ENCODE measurements at places on chromosomes 12 and 14. TPM values are rescaled to one million over a fixed set of nuclear protein-coding genes. Genes with fewer than 3 reads are reported as not detected.
A peak's percentile ranks its signal among the peaks of the same experiment; 100 is the strongest.

DNA sequence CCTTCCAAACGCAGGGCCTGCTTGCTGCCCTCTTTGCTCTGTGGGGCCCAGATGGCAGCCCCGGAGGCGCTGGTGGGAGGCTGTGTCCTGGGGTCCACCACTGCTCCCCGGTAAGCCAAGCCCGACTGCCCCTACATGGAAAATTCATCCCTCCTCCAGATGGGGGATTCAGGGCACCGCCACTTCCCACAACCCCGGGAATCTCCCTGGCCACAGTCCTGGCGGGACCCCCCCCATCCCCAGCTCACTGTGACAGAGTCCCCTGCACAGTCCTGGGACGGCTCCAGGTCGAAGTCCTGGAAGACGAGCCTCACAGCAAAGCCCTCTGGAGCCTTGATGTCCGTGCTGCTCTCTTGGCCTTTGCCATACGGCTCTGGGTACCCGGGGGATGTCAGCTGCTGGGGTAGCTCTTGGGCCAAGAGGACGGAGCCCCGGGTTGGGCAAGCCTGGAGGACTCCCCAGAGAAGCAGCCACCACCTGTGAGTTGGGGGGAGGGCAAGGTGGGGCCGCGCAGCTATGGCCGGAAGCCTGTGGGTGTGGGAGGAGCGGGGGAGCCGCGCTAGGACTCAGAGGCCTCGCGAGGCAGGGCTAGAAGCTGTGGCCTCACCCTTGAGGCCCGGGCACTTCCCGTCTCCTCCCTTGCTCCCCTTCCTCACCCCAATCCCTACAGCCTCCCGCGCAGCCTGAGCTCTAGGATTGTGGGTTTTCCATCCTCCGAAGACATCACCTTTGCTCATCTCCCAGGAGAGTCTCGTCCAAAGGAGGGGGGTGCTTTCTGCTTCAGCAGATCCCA, 815 bp downstream of the C1RL start:
- H3K27me3 ChIP-seq = no peaks in the 10 kb centered on the region
- peak overlapping the region; percentile 73 for H3K4me3 ChIP-seq
- DNase-seq = peak; percentile 93
- H3K27ac ChIP-seq = peak overlapping the region; percentile 96
- peaks cover 17% of the 10 kb centered on the region for H3K36me3 ChIP-seq

- no peaks in the 10 kb centered on the region for H3K36me3 ChIP-seq
- H3K4me3 ChIP-seq = no peak overlapping the region
- H3K4me1 ChIP-seq = no peaks in the 10 kb centered on the region
- peak; percentile 81 for DNase-seq
- no peak overlapping the region for H3K27ac ChIP-seq
Measured at GRCh38 chr12:49909826-49910225, 6.1 kb upstream of the FAIM2 start.

DNA sequence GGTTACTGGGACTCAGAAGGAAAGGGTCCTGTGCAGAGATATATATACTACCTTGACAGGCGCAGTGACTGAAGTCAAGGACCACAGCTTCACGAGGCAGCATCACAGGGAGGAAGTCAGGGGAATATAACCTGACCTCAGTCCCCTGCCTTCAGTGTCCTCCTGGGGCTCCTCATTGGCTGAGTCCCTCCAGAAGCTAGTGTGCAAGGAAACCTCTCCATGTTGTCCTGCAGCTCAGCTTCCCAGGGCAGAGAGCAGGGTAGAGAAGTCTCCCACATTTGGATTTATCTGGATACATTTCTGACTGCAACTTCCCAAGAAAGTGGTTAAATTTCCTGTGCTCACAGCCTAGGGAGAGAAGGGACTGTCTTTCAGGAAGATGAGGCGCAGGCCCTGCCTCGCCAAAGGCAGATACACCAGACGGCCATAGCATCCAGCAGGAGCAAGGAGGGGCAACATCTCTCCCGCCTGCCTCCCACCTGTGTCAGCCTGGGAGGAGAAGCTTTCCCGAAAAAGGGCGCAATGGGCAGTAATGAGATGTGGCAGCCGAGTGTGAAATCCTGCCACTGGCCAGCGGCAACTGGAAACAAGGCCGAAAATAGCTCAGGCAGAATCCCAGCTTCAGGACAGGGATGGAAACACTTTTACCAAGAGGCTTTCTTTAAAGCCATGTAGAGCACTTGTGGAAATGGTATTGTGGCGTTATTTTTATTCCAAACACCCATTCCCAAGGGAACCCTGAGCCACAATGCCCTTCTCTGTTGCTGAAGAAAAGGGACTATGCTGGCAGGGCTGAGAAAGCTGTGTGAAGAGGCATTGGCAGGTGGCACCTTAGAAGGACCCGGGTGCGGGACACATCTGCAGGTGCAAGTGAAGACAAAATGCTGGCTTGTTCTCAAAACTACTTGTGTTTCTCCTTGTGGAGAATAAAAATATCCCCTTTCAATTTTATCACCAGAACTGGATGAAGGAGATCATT, 54.9 kb upstream of the HIF1A start:
- no peaks in the 10 kb centered on the region for H3K36me3 ChIP-seq
- H3K27ac ChIP-seq = no peak overlapping the region
- H3K4me1 ChIP-seq = no peaks in the 10 kb centered on the region
- H3K4me3 ChIP-seq = no peak overlapping the region
- no peak for DNase-seq

DNA sequence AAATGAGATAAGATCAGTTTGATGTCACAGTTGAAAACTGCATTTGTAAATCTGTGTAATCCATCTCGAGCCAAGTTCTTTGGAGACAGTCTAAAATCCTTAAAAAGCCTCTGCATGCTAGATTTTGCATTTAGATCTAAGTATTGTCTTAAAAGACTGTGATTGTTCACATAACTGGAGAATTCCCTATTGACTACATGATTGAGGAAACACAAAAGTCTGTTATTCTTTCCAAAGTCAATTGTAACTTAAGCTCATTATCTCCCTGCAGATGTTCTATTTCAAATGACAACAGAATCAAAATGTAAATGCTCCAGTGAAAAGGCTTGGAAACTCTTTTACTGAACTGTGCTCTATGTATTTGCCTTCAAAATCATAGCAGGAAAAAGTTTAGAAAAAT, 77.8 kb downstream of the MYF5 start:
- H3K27me3 ChIP-seq = no peaks in the 10 kb centered on the region
- no peaks in the 10 kb centered on the region for H3K36me3 ChIP-seq
- H3K27ac ChIP-seq = no peak overlapping the region
- no peak for DNase-seq
- no peaks in the 10 kb centered on the region for H3K4me1 ChIP-seq
- no peak overlapping the region for H3K4me3 ChIP-seq

DNA sequence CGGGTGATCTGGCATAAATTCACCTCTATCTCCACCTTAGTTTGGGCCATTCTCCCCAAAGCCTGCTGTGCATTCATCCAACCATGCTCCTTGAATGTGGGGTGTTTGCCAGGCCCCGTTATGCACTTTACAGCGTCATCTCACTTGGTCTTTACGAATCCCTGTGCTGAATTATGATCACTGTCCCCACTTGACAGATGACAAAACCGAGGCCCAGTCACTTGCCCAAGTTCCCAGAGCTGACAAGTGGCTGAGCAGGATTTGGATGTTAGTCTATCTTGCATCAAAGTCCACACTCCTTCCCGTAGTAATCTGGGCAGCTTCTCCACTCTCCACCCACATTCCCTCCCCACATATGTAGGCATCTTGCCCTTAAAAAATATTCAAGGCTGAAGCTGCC, 44.8 kb downstream of the WSCD2 start:
- H3K27ac ChIP-seq = no peak overlapping the region
- no peak for DNase-seq
- H3K27me3 ChIP-seq = peaks cover 10% of the 10 kb centered on the region
- H3K4me3 ChIP-seq = no peak overlapping the region
- H3K4me1 ChIP-seq = no peaks in the 10 kb centered on the region
- H3K36me3 ChIP-seq = no peaks in the 10 kb centered on the region

DNA sequence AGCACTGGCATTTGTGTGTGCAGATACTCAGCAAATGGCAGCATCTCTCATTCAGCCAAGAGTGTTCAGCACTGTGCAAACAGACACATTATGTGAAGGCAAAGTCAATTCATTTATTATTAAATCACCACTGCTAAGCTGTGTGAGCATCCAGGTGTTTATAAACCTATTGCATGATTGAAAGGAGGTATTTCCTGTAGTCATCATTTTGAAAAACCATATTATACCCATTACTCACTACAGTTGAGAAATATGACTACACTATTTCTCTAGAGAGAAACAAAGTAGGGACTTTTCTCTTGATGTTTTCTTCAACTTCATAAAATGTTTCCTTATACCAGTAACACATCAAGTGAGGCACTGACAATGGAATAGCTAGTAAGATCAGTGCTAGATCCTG, 13.7 kb downstream of the SPX start:
- H3K27me3 ChIP-seq = no peaks in the 10 kb centered on the region
- H3K4me3 ChIP-seq = no peak overlapping the region
- no peak for DNase-seq

DNA sequence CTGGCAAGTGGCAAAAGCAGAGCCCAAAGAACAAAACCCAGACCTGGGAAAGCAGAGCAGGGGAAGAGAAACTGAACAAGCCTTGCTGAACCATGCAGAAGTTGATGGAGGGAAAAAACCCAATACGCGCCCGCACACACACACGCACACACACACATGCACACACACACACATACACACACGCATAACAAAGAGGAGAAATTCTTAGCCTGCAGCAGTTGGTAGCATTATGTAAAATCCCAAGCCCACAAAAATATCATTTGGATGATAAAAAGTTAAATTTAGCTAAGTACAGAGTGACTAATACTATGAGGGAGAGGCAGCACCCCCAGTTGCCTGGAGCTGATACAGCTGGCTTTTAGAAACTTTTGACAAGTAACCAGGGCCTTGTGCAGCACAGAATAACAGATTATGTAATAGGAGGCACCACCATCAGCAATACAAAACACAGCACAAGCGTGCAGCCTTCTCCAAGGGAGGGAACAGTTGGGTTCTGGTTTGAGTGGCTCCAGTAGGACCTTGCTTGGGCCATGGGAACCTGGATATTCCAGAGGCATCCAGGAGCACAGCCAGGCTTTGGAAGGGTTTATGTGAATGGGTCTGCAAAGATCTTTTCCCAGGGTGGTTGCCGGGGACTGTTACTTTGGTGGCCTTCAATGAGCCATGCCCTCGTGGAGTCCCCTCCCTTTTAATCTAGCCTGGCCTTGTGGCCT, 35.3 kb downstream of the PITPNM2 start:
- peak overlapping the region; percentile 74 for H3K27ac ChIP-seq
- peaks cover 21% of the 10 kb centered on the region for H3K4me1 ChIP-seq
- H3K4me3 ChIP-seq = no peak overlapping the region
- no peaks in the 10 kb centered on the region for H3K27me3 ChIP-seq
- no peaks in the 10 kb centered on the region for H3K36me3 ChIP-seq

DNA sequence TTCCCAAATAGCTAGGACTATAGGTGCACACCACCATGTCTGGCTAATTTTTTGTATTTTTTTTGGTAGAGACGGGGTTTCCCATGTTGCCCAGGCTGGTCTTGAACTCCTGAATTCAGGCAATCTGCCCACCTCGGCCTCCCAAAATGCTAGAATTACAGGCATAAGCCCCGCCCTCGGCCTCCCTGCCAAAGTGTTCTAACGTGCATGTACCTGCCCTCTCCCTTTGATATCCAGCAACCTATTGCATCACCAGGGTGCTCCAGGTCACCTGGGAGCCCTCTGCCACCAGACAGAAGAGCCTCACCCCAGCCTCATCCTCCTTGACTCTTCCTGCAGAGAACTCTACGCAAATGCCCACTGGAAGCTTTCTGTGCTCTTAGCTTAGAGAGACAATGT, 2.2 kb upstream of the EML1 start:
- H3K4me3 ChIP-seq = no peak overlapping the region
- H3K4me1 ChIP-seq = peaks cover 30% of the 10 kb centered on the region
- no peaks in the 10 kb centered on the region for H3K36me3 ChIP-seq
- no peak overlapping the region for H3K27ac ChIP-seq

DNA sequence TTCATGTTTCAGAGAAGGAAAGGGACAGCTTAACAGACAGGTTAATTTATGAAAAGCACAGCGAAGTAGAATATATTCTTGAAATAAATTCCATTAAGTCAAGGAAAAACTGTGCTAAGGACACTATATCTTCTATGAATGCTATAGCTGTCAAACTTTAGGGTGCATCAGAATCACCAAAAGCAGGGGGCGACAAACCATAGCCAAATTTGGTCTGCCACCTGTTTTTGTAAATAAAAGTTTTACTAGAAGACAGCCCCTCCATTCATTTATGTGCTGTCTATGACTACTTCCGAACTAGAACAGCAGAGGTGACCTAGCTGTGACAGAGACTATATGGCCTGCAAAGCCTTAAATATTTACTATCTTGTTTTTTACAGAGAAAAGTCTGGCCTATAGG, 25.9 kb downstream of the PPP4R3A start:
- no peak for DNase-seq
- H3K27ac ChIP-seq = no peak overlapping the region
- peaks cover 91% of the 10 kb centered on the region for H3K36me3 ChIP-seq
- no peak overlapping the region for H3K4me3 ChIP-seq
- no peaks in the 10 kb centered on the region for H3K27me3 ChIP-seq

- no peak overlapping the region for H3K4me3 ChIP-seq
- H3K27me3 ChIP-seq = peaks cover 4% of the 10 kb centered on the region
- DNase-seq = no peak
- no peak overlapping the region for H3K27ac ChIP-seq
- H3K36me3 ChIP-seq = no peaks in the 10 kb centered on the region
Measured at GRCh38 chr12:470133-470532, 10.4 kb downstream of the B4GALNT3 start.

DNA sequence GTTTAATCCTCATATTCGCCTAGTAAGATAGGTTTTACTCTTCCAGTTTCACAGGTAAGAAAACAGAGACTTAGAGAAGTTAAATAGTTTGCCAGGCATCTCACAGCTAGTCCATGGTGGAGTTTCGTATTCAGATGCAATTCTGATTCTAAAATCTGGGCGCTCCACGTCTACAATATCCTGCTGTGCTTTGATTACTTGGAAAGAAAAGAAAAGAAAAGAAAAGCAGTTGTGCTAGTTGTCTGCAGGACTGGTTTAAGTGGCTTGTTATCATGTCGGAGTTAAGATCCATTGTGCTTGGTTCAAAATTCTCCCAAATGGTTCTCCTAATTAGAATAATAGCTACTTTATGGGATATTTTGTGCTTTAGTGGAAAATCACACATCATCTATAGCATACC, 18.6 kb downstream of the AKAP3 start:
- no peaks in the 10 kb centered on the region for H3K27me3 ChIP-seq
- H3K36me3 ChIP-seq = no peaks in the 10 kb centered on the region
- H3K4me1 ChIP-seq = no peaks in the 10 kb centered on the region

- H3K36me3 ChIP-seq = peaks cover 6% of the 10 kb centered on the region
- no peaks in the 10 kb centered on the region for H3K27me3 ChIP-seq
- H3K27ac ChIP-seq = no peak overlapping the region
- no peak overlapping the region for H3K4me3 ChIP-seq
- no peak for DNase-seq
Measured at GRCh38 chr12:12326262-12326661, 23.8 kb downstream of the MANSC1 start.

GRCh38 chr14:62943202-62943601, 102.1 kb downstream of the KCNH5 start:
- no peaks in the 10 kb centered on the region for H3K36me3 ChIP-seq
- H3K27me3 ChIP-seq = no peaks in the 10 kb centered on the region
- H3K4me1 ChIP-seq = no peaks in the 10 kb centered on the region
- no peak overlapping the region for H3K27ac ChIP-seq
- no peak for DNase-seq

GRCh38 chr14:68884031-68885030, 91.5 kb upstream of the ZFP36L1 start:
- H3K4me1 ChIP-seq = no peaks in the 10 kb centered on the region
- no peak for DNase-seq
- no peak overlapping the region for H3K27ac ChIP-seq
- no peaks in the 10 kb centered on the region for H3K27me3 ChIP-seq
- H3K36me3 ChIP-seq = peaks cover 95% of the 10 kb centered on the region

Gene C12orf56
- total RNA-seq = not detected

Gene NANOG
- total RNA-seq = not detected

Gene TPPP2
- not detected for total RNA-seq

Gene CDK4
- total RNA-seq = 68.4 TPM

Gene KRT86
- total RNA-seq = 0.74 TPM

Data from lower lobe of right lung (tissue), 2 donors.